ENCODE measurements at places on chromosomes 12 and 14.

GRCh38 chr14:53055003-53055402, 98.1 kb downstream of the DDHD1 start:
- DNase-seq, result peak; percentile 67

DNA sequence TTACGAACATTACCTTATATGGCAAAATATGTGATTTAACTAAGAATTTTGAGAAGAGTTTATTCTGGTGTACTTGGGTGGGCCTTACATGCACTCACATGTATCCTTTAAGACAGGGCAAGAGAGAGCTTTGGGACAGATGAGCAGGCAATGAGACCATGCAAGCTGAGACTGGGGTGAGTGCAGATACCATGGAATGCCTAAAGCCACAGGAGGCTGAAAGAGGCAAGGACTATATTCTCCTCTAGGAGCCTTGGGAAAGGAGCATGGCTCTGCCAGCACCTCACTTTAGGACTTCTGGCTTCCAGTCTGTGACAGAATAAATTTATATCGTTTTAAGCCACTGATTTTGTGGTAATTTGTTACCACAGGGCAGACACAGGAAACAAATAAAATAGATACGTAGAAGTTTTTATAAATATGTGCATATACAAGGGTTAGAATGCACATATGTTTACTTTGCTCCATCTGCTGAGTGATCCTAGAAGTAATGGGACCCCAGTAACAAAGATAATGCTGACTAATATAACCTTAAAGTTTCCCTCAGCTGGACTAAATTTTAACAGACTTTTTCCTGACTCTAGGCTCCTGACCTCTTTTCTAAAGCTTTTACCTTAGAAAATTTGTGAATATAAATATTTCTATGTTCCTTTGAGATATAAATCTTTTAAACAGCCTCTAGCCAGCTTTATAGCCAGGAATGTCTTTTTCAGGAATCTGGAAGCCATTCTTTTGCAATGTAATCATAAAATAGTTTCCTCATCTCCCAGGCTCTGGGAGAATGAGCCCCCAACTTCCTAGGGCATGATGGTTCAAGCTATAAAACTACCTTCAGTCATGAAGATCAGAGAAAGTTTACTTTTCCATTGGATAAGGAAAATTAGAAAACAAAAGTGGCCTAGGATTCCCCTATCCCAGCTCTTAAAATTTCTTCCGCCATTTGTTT, 216.8 kb downstream of the PPFIA2 start:
- no peak for DNase-seq

DNA sequence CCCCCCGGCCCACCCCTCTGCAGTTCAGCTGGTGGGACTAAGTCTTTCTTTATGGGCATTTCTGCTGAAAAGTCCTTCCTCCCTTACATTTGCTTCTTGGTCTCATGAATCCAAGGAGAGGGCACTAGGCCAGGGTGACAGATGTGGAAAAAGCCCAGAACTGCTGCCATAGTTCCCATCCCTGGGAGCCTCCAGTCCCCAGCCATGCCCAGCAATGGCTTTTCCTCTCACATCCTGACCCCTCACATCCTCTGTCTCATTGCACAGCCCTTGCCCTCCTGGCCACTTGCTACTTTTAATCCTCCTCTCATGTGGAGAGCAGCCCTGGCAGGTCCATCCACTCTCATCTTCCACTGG, 122.5 kb downstream of the ZFP36L1 start:
- no peak for DNase-seq

DNA sequence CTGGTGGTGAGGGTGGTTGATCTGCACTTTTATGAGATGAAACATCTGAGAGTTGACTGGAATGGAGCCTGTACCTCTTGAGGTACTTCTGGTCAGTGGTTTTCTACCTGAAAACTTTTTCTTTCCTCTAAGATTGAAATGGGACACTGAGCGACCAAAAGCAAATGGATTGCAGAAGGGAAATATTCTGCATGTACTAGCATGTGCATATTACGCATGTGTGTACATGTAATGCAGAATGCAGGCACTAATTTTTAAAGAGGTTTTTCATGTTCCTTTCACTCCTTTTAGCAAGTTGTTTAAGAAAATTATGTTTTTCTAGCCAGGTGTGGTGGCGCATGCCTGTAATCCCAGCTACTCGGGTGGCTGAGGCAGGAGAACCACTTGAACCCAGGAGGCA, 28.7 kb upstream of the EID3 start:
- no peak for DNase-seq

- DNase-seq, result no peak
Observed at GRCh38 chr12:94205822-94206221, 57.4 kb downstream of the PLXNC1 start.
